ENCODE measurements at places on chromosomes 3 and 15.

DNA sequence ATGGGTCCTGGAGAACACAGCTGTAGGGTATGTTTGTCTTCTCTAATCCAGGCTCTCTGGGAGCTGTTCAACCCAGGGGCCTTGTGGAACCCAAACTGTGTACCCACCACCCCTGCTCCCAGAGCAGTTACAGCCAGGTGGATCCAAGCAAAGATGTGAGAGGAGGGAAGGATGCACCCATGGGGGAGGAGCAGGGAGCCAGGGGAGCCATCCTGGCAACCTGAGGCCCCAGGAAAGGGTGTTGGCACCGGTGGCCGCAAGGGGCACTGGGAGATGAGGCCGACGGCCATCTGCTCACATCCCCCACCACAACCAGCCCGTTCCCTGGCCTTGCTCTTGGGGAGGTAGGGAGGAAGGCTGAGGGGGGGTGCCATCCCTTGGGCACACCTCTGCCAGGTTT, 43.2 kb downstream of the CMTM6 start:
- DNase-seq, result no peak

DNA sequence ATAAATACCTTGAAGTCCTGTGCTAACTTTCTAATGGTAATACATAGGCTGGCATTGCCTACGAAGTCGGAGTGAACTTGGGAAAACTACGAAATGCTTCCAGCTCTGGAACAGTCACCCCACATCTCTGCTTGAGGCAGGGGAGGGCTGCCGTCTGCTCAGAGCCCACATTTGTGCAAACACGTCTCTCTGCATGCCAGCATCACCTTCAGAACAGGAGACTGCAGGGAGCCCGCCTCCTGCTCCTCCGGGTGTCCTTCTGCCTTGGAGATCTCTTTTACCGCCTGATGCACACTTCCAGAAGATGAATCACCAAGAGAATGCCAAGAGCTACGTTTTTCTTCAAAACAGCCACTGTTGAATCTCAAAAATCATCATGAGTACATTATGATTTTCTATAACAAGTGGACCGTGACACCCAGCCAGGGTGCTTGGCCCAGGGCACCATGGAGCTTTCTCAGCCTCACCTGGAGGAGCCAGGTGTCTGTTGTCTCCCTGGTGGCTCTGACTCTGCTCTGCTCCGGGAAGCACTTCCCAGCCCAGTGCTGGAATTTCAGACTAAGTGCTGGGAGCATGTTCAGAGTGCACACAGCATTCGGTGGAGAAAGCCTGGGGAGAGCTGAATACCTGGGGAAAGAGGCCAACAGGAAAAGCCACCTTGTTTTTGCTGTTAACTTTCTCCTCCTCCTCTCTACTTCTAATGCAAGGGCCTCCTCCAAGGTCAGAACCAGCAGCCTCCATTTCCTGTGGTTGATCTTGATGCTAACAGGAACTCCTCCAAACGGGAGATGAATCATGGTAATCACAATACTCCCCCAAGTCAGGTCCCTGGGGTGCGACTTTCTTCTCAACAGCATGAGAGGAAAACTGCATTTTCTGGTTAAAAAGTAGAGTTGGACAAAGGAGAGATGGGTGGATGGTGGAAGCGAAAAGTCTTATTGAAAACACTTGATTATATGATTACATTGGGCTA, 467.7 kb downstream of the GABRG3 start:
- DNase-seq, result no peak

GRCh38 chr3:61560517-61561373, 626 bp upstream of the PTPRG start:
- DNase-seq, result no peak

DNA sequence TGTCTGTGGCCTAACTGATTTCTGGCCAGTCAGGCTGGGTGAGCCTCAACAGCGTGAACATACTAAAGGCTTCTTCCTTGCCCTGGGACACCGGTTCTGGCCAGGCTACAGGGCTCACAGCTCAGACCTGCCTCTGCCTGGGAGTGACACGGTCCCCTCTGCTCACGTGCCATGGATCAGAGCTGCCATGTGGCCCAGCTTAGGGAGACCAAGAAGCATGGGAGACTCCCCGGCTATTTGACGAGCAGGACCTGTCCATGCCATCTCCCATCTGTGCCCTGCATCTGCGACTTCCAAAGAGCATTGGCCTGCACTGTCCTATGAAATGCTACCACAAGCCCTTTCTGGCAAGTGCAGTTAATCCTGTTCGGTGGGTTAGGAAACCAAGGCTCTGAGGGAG, 57.4 kb downstream of the APBA2 start:
- no peak for DNase-seq

DNA sequence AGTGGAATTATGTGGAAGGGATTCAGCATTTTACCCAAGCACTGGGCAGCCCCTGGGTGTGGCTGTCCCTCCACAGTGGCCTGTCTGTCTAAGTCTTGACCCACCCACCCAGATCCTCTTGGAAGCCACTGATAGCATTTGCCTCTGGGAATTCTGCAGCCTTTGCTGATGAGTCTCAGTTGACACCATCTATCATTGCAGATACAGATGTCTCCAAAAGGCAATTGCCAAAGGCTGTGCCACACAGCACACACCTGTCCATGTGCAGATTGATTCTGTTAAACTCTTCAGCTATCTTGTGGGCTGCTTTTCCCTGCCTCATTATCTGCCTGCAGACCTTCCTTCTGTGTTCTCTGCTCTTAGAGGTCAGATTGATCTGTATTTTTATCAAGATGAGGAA, 18.1 kb downstream of the CX3CR1 start:
- DNase-seq, result no peak

DNA sequence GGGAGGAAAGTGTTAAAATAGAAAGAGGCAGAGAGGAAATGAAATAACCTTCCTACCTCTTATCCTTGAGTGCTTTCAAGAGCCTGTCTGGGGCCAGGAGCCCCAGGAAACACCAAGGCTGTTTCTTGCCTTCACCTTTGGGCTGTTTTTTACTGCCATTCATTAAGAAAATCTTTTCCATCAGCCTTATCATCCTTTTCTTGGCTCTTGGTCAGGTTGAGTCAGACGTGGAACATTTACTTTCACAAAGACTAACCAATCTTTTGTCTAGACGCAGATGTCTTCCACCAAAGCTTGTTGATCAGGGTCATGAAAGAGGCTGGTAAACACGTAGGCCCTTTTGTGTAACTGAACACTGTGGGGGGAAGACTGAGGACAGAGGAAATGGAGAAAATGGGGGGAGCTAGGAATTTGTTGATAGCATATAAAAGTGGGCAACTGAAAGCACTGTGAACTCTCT, 151.0 kb upstream of the THBS1 start:
- DNase-seq, result no peak

GRCh38 chr3:9606108-9606507, 43.2 kb upstream of the MTMR14 start:
- DNase-seq, result no peak

DNA sequence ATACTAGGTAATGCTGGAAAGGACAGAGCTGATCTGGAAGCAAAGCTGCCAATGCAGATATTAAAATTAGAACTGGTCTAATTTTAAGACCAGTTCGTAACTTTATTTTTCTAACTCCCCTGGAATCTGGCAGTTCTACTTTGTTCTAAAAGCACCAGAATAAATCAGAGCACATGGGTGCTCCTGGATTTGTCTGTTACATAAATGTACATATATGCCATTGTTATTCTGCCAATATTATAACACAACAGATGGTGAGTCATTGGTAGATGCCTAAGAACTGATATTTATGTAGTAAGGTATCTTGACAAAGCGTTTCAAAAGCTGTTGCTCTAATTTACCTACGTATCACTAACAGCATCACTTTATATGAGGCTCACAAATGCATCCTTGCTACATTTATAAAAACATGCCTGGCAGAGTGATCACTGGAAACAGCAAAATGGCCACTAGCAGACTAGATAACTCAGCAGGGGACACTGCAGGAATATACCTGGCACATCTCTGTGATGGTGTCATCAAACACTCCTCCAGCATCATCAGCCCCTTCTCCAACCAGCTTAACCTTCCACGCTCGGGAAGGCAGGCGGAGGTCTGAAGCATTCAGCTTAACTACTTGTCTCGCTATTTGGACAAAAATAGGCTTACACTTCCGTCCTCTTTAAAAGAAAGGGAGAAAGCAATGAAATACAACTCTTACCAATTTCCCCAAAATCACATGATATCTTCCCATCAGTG, 26.2 kb downstream of the FBXL22 start:
- no peak for DNase-seq

DNA sequence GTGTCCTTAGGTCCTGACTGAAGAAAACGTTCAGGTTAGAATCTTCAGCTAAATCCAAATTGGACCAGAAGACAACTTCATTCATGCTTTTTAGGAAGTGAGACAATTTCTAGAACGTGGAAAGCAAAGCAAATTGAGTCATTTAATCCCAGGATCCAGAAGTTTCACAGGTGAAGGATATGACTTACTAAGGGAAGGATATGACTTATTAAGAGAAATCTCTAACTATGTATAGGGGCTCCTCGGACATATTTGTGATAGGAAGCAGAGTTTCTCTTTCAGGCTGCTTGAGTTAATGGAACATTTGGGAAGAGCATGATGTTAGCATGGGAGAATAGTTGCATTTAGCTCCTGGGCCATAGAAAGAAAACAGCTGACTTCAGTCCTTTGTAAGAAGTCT, 16.1 kb upstream of the PLOD2 start:
- no peak for DNase-seq

DNA sequence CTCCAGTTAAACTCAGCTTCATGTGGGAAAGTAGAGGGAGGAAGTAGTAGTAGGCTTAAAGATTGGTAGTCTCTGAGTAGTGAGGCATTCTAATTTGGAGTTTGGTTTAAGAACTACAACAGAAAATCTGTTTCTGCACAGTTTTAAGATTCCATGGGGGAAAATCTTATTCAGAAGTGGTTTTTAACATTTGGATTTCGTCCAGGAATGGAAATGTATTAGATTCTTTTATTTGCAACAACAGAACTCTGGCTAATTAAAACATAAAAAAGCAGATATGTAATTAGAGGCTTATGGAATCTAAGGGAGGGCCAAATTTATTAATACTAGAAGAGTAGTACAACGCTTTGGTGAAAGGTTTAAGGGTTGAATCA, 36.0 kb downstream of the NECTIN3 start:
- no peak for DNase-seq

DNA sequence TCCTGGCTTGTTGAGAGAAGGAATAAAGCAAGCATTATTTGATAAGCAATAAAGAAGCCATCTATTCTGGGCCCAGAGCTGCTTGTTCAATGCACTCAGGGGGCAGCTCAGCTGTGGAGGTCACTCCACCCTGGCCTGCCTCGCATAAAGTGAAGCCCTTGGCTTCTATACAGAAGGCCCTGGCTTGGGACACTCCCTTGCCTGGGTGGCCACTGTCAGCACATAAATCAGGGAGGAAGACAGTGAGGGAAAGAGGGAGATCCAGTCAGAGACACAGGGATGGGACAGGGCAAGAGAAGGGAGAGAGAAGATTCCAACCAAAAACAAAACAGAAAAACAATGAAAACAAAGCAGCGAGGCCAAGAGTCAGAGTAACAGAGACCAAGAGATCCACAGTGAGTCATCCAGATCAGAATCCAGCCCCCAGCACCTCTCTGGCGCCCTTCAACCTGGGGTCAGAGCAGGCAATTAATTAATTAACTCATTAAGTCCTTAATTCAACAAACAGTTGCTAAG, 11.8 kb downstream of the INSYN1 start:
- DNase-seq, result no peak

DNA sequence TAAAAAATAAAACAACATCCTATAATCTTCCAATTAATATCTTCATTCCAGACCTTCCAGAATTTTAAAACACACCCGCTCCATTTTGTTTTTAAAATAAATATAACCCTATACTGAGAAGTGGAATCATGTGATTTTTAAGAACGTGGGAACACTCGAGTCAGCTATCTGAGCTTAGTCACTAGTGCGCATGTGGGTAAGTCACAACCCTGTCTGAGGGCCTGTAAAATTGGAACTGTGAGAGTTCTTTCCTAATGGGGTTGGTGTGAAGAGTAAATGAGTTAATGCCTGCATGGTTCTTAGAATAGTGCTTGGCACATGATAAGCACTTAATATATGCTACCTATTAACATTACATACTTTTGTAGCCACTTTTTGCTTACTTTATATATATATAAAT, 19.9 kb upstream of the POLR2M start:
- DNase-seq, result no peak

- no peak for DNase-seq
Measured at GRCh38 chr15:50050986-50051743, 67.9 kb downstream of the ATP8B4 start.

- DNase-seq, result no peak
Measured at GRCh38 chr15:62972814-62973213, 69.7 kb upstream of the TPM1 start.

GRCh38 chr15:75841626-75842025, 1.6 kb upstream of the UBE2Q2 start:
- DNase-seq, result no peak

GRCh38 chr3:178096955-178097354, 439.3 kb upstream of the KCNMB2 start:
- no peak for DNase-seq

DNA sequence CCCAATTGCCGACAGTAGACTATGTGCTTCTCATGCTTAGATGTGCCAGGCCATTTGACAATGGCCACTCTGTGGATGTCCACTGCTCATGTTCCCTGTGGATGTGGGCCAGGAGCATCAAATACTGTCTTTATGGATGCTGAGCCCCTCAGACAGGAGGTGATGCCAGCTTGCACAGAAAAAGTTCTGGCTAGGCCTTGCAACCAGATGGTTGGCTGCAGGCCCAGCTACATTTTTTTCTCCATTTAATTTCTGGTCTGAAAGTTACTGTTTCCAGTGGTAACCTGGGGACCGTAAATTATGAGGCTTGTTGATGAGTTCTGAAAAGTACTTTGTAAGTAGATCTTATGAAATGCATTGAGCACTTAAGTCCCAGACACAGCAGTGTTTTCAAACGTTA, 228.5 kb downstream of the CHL1 start:
- no peak for DNase-seq

- no peak for DNase-seq
Measured at GRCh38 chr3:134368751-134369105, 5.5 kb downstream of the AMOTL2 start.

- no peak for DNase-seq
Measured at GRCh38 chr3:58009749-58010535, 1.7 kb downstream of the FLNB start.

DNA sequence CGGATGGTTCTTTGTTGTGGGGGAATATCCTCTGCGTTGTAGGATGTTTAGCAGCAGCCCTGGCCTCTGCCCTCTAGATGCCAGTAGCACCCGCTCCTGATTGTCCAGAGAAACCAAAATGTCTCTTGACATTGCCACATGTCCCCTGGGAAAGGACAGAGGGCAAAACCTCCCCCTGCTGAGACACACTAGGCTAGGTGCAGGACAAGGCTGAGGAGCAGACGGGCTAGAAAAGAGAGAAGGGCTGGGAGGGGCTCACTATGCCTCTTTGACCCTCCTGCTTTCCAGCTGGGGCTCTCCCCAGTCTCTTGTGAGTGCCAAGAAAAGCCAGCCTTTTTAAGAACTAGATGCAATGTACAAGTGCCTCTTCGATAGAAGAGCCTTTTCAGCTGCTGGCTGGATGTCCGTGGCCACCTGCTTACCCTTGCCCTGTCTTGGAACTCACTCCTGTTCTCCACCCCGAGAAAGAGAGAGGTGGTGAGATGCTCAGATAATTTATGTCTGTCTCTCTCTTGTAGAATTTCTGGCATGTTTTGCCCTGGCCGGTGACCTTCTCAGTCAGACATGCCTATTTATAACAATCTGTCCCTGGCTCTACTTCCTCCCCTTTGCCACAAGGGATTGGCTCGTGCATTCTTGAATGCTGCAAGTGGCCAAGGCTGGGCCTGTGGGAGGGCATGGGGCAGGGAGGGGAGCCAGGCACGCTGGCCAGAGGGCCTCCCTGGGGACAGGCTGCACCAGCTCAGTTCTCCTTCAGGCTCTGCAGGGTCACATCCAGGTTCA, 142.6 kb downstream of the RPLP1 start:
- no peak for DNase-seq
